ENCODE measurements at places on chromosomes 12 and 14. TPM values are rescaled to one million over a fixed set of nuclear protein-coding genes. Genes with fewer than 3 reads are reported as not detected.
A peak's percentile ranks its signal among the peaks of the same experiment; 100 is the strongest.

DNA sequence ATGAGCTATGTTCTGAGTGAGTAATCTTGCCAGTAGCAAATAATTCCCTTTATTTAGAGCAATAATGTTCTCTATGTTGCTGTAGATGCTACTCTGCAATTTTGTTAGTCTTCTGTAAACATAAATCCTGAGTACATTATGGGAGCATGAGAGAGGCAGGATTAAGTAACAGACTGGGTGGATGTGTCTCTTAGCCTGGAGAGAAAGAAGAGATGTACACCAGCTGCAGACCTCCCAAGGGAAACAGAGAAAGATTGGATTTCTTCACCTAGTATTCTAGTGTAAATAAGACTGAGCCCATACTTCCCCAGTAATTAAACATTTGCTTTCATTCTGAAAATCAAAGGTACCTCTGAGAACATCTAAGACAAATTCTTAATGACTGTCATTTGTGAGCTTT lies 564.0 kb downstream of the TRHDE start:
- H3K4me3 ChIP-seq, result no peak overlapping the region
- DNase-seq, result no peak
- H3K36me3 ChIP-seq, result peaks cover 4% of the 10 kb centered on the region
- no peaks in the 10 kb centered on the region for H3K4me1 ChIP-seq
- H3K27ac ChIP-seq, result no peak overlapping the region

BDKRB2 gene
- not detected for total RNA-seq

GRCh38 chr12:22164139-22164538 lies 118.1 kb downstream of the CMAS start:
- H3K27ac ChIP-seq, result peak overlapping the region; percentile 70
- H3K4me1 ChIP-seq, result peaks cover 8% of the 10 kb centered on the region
- peak overlapping the region; percentile 37 for H3K4me3 ChIP-seq
- no peaks in the 10 kb centered on the region for H3K27me3 ChIP-seq
- DNase-seq, result no peak

SMIM41 gene
- total RNA-seq, result not detected

- no peak overlapping the region for H3K27ac ChIP-seq
- no peaks in the 10 kb centered on the region for H3K36me3 ChIP-seq
Measured at GRCh38 chr14:49303946-49304516, 282.1 kb downstream of the RPS29 start.

- H3K36me3 ChIP-seq, result no peaks in the 10 kb centered on the region
- H3K27ac ChIP-seq, result no peak overlapping the region
- no peak overlapping the region for H3K4me3 ChIP-seq
- DNase-seq, result no peak
- peaks cover 64% of the 10 kb centered on the region for H3K27me3 ChIP-seq
Measured at GRCh38 chr14:54683882-54684794, 117.2 kb downstream of the SAMD4A start.

GRCh38 chr12:10012630-10013330 lies 2.4 kb downstream of the CLEC12B start:
- H3K4me1 ChIP-seq, result peaks cover 9% of the 10 kb centered on the region
- H3K27ac ChIP-seq, result no peak overlapping the region
- DNase-seq, result no peak

DNA sequence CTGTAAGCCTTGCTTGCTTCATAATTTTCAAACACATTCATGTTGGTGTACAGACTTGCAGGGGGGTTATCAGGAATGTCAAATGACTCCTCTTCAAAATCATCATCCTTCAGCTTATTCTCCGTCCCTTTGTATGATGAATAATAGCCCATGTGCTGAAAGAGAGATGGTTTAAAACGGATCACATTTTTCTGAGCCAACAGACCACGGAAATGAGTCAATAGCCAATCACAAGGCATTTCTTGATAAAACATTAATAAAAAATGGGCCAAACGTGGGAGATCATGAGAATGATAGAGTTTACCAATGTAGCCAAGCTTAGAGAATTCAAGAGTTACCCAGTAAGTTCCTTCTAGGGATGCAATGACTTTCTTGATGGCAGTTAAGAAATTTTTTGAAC lies 105.5 kb downstream of the NTS start:
- H3K4me1 ChIP-seq, result no peaks in the 10 kb centered on the region
- no peak for DNase-seq
- H3K27me3 ChIP-seq, result no peaks in the 10 kb centered on the region
- no peak overlapping the region for H3K4me3 ChIP-seq

TBPL2 gene
- total RNA-seq, result not detected

- H3K36me3 ChIP-seq, result no peaks in the 10 kb centered on the region
- no peaks in the 10 kb centered on the region for H3K4me1 ChIP-seq
- no peak for DNase-seq
- H3K4me3 ChIP-seq, result no peak overlapping the region
- no peak overlapping the region for H3K27ac ChIP-seq
Measured at GRCh38 chr12:12954356-12954755, 2.4 kb upstream of the GPRC5D start.

- H3K36me3 ChIP-seq, result peaks cover 4% of the 10 kb centered on the region
- peaks cover 60% of the 10 kb centered on the region for H3K4me1 ChIP-seq
- H3K27ac ChIP-seq, result peak overlapping the region; percentile 83
- DNase-seq, result no peak
- peak overlapping the region; percentile 66 for H3K4me3 ChIP-seq
Measured at GRCh38 chr14:103418481-103418818, 33.2 kb downstream of the MARK3 start.

DNA sequence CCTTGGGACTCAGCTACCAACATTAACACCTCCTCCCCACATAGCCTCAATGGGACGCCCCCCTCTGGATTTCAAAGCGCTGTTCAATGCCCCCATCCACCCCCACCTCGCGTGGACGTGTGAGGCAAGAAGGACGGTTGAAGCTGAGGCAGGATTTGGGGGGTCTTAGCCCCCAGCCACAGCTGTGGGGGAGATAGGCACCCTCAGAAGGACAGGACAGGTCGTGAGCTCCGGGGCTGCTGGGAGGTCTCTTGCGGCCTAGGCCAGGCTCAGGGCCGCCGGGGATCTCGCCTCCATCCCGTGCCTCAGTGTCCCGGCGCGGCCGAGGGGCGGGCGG lies 8.3 kb upstream of the SP7 start:
- no peak overlapping the region for H3K27ac ChIP-seq
- H3K27me3 ChIP-seq, result peaks cover 8% of the 10 kb centered on the region
- DNase-seq, result no peak

- H3K4me1 ChIP-seq, result peaks cover 46% of the 10 kb centered on the region
- no peak for DNase-seq
- no peak overlapping the region for H3K27ac ChIP-seq
- no peaks in the 10 kb centered on the region for H3K27me3 ChIP-seq
Measured at GRCh38 chr12:53575502-53576249, 50.5 kb downstream of the ATF7 start.

DNA sequence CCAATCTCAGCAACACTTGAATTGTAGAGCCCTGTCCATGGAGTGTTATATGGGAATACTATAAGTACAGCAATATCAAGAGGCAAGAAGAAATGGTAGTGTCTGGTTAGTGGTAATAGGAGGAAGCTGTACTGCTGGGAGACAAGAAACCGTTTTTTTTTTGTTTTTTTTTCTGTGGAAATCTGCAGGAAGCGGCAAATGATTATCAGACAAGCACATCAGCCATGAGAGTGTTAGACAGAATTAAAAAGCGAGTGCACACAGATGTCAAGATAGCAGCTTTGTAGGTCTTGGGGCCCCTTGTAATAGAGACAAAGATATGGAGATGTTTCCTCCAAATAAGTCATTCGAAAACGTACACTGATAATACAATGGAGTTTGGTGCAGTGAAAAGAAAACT lies 6.7 kb downstream of the TESPA1 start:
- no peak for DNase-seq
- H3K4me1 ChIP-seq, result peaks cover 75% of the 10 kb centered on the region
- peak overlapping the region; percentile 12 for H3K27ac ChIP-seq
- no peaks in the 10 kb centered on the region for H3K27me3 ChIP-seq

HOXC6 gene
- total RNA-seq, result not detected

- H3K4me1 ChIP-seq, result peaks cover 5% of the 10 kb centered on the region
- no peak overlapping the region for H3K4me3 ChIP-seq
- no peak for DNase-seq
- H3K27ac ChIP-seq, result no peak overlapping the region
- H3K36me3 ChIP-seq, result no peaks in the 10 kb centered on the region
Measured at GRCh38 chr12:130708648-130709047, 7.5 kb downstream of the RIMBP2 start.

DNA sequence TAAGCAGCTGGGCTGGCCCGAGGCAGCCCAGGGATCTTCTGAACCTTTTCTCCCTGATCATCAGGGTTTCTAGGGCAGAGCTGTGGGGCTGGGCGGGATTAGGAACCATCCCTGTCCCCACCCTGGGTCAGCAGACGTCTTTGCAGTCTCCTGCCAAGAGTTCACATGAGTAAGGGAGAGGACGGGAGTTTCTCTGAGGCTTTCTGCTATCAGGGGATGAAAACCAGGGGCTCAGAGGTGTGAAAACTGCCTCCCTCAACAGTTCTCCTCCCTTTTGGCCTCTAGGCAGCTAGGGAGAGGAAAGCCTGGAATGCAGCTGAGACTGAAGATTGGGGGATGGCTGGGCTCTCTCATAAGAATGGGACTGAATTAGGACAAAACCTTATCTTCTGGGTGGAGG lies 7.9 kb downstream of the ZNF385A start:
- H3K4me1 ChIP-seq, result peaks cover 17% of the 10 kb centered on the region
- DNase-seq, result no peak
- no peaks in the 10 kb centered on the region for H3K36me3 ChIP-seq
- no peak overlapping the region for H3K27ac ChIP-seq
- no peak overlapping the region for H3K4me3 ChIP-seq

DNA sequence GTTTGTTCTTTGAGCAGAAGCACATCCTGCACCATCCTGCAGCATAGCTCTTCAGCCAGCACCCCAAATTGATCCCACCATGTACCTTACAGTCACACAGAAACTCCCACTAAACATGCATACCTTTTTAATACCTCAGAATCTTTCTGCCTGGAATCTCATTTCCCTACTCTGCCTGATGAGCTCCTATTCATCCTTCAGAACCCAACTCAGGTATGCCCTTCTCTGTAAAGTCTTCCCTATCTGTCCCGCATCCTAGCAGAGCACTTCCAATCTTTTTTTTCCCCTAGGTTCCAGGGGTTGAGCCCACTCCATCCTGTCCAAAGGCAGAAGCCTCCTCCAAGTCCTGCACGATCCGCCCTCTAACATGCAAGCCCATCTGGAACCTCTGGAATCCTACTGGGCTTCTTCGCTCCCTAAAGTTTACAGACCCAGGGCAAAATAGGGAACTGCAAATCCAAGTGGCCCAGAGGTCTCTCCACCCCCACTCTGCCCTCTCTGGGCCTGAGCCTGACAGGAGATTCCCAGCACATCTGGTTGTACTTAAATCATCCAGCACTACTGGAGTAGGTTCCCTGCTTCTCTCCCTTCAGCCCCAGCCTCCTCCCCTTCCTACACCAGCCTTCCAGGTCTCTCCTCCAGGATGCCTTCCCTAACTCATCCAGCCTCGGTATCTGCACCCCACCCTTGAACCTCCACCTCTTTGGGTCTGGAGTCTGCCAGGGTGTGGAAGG lies 4.1 kb upstream of the FIGNL2 start:
- no peak overlapping the region for H3K27ac ChIP-seq
- H3K4me1 ChIP-seq, result no peaks in the 10 kb centered on the region
- H3K36me3 ChIP-seq, result no peaks in the 10 kb centered on the region

SLC6A12 gene
- total RNA-seq, result 0.11 TPM

HCAR1 gene
- not detected for total RNA-seq

TSPAN9 gene
- not detected for total RNA-seq

- no peaks in the 10 kb centered on the region for H3K4me1 ChIP-seq
- H3K36me3 ChIP-seq, result no peaks in the 10 kb centered on the region
- no peak for DNase-seq
- no peak overlapping the region for H3K4me3 ChIP-seq
- no peak overlapping the region for H3K27ac ChIP-seq
Measured at GRCh38 chr14:44730860-44731259, 223.8 kb upstream of the FSCB start.

CCDC197 gene
- total RNA-seq, result not detected

GRCh38 chr12:23525450-23526072 lies 423.9 kb downstream of the SOX5 start:
- no peak overlapping the region for H3K27ac ChIP-seq
- no peaks in the 10 kb centered on the region for H3K36me3 ChIP-seq
- no peaks in the 10 kb centered on the region for H3K4me1 ChIP-seq
- no peak overlapping the region for H3K4me3 ChIP-seq

BHLHE41 gene
- not detected for total RNA-seq

SLC48A1 gene
- 5.1 TPM for total RNA-seq

DNA sequence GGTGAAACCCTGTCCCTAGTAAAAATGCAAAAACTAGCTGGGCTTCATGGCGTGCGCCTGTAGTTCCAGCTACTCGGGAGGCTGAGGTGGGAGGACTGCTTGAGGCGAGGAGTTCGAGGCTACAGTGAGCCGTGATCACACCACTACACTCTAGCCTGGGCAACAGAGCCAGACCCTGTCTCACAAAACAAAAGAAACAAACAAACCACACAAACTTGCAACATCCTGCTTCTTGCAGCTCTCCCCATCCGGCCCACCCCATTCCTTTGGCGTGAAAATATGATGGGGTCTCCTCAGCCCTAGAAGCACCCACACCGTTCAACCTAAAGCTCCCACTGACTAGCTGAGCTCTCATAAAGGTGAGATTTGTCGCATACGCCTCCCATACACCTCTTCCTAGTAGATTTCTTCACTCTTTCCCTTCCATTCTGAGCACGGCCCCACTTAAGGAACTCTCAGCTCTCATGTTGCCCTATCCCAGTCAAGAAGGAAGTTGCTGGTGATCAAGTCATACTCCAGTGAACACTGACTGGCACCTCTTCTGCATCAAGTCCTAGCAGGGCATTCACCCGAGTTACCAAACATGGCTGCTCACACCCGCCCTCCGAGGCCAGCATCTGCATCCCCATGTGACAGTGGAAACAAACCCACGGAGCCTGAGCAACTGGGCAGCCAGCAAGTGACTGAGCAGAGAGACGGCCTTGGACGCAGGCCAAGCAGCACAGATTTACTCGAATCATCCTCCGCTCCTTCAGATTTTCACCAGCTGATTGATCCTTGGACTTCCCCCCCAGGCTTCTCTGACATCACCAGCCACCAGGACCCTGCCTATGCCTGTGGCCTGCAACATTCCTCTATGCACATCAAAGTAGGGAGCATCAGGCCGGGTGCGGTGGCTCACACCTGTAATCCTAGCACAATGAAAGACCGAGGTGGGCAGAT lies 18.9 kb upstream of the CD27 start:
- H3K4me1 ChIP-seq, result peaks cover 24% of the 10 kb centered on the region
- H3K36me3 ChIP-seq, result no peaks in the 10 kb centered on the region
- peak overlapping the region; percentile 49 for H3K4me3 ChIP-seq
- DNase-seq, result no peak

GRCh38 chr14:58118097-58118815 lies 33.8 kb downstream of the ARMH4 start:
- peaks cover 19% of the 10 kb centered on the region for H3K27me3 ChIP-seq
- no peak for DNase-seq
- H3K27ac ChIP-seq, result no peak overlapping the region
- H3K4me3 ChIP-seq, result no peak overlapping the region
